ENCODE measurements at places on chromosomes 4 and X.

DNA sequence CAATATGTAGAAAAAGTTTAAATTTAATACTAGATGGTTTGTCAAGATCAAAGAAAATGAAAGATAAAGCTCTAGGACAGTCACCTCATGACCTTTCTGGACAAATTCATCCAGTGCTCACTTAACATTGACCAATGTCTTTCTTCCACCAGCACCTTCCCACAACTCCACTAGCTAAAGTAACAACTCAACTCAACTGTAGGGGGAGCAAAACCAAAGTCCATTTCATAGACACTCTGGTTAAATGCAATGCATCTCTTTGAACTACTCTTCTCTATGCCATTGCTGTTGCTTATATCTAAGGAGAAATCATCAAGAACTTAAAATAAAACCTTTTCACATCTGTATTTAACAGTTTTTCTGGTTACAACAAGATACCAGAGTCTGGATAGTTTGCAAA lies 25.1 kb downstream of the UGT2B4 start:
- DNase-seq, result no peak

- no peak for DNase-seq
These were observed 321.3 kb upstream of the LCORL start for GRCh38 chr4:18342847-18343246.

DNA sequence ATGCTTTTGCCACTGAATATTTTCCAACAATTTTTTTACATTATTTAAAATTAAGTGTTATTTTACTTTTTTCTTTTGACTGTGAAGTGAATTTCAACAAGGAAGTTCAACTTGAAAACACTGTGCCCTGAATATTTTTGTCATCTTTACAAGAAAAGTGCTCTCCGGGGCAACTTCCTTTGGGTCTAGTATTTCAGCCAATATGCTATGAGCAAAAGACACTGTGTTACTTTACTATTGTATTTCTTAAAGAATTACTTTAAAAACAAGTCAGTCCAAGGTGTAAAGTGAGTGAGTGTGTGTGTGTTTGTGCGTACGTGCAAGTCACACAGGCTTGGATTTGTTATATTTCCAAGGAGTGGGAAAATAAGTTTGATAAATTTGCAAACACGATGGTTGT lies 7.6 kb upstream of the USP53 start:
- no peak for DNase-seq

GRCh38 chr4:90120037-90120436 lies 7.2 kb upstream of the CCSER1 start:
- DNase-seq, result no peak

- DNase-seq, result no peak
These were observed 86.3 kb upstream of the GABRA3 start for GRCh38 chrX:152537373-152537772.

DNA sequence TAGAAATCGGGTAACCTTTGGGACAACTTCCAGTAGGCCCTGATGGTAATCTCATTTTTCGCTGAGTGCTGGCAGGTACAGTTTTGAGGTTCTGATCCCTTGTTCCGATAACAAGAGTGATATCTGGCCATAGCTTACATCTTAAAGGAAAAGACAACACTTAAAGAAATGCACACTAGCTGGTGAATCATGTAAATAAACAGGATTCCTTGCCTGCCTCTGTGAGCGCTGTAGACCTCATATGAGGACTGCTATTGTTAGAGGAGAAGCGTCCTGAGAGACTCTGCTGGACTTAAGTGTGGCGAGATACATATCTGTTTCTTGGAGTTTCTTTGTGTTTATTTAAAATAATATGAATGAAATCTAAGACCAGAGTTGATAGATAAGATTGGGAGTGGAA lies 149.3 kb upstream of the SLC4A4 start:
- no peak for DNase-seq

GRCh38 chr4:42904986-42905385 lies 12.5 kb downstream of the GRXCR1 start:
- no peak for DNase-seq

- no peak for DNase-seq
These were observed 2.3 kb upstream of the SEPSECS start for GRCh38 chr4:25162566-25162965.
